MCF 10A (cell line): ENCODE measurements at places on chromosomes 1 and 21. TPM values are rescaled to one million over a fixed set of nuclear protein-coding genes. Genes with fewer than 3 reads are reported as not detected.

MYBPH gene
- not detected in 2 replicates for total RNA-seq

PLPPR5 gene
- not detected in 2 replicates for total RNA-seq

IL19 gene
- total RNA-seq, result not detected in 2 replicates

HES4 gene
- 42.1 and 42.6 TPM in 2 replicates for total RNA-seq

TNFRSF4 gene
- not detected in 2 replicates for total RNA-seq

C1orf226 gene
- 3.1 and 3.3 TPM in 2 replicates for total RNA-seq

FAM3B gene
- total RNA-seq, result not detected in 2 replicates

BMP8A gene
- total RNA-seq, result not detected in 2 replicates

DNASE2B gene
- total RNA-seq, result not detected in 2 replicates

PRAMEF5 gene
- not detected in 2 replicates for total RNA-seq

CA6 gene
- total RNA-seq, result not detected in 2 replicates

KRTAP10-4 gene
- not detected in 2 replicates for total RNA-seq

DNA sequence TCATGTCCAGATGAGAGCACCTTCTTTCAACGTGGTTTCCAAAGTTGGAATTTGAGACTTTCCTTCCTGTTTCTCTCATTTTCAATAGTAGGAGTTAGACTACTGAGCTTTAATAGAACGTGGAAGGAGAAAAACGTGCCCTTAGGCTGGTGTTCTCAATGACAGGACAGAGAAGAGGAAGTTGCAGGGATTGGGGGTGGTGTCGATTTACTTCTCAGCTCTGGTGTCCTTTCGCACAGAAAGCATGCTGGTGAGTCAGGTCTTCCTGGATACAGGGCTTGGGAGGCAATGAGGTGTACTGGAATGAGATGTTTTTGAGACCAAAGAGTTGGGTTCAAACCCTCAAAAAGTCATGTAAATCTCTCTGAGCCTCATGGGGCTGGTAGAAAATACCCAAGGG lies 67.1 kb downstream of the HIVEP3 start:
- H3K36me3 ChIP-seq, result no peaks in the 10 kb centered on the region
- H3K4me1 ChIP-seq, result no peaks in the 10 kb centered on the region
- DNase-seq, result peak; percentile 85
- H3K27me3 ChIP-seq, result no peaks in the 10 kb centered on the region
- H3K4me3 ChIP-seq, result no peak overlapping the region

- DNase-seq, result no peak
- peak overlapping the region; percentile 68 for H3K27ac ChIP-seq
- no peak overlapping the region for H3K4me3 ChIP-seq
- no peaks in the 10 kb centered on the region for H3K27me3 ChIP-seq
- H3K36me3 ChIP-seq, result peaks cover 26% of the 10 kb centered on the region
Observed at GRCh38 chr21:46189959-46190490, 5.8 kb upstream of the SPATC1L start.

GRCh38 chr1:167587872-167588271 lies 34.3 kb upstream of the CREG1 start:
- no peaks in the 10 kb centered on the region for H3K4me1 ChIP-seq
- H3K4me3 ChIP-seq, result no peak overlapping the region
- H3K36me3 ChIP-seq, result no peaks in the 10 kb centered on the region
- H3K27me3 ChIP-seq, result no peaks in the 10 kb centered on the region

- peaks cover 3% of the 10 kb centered on the region for H3K4me1 ChIP-seq
- H3K27me3 ChIP-seq, result no peaks in the 10 kb centered on the region
- no peak overlapping the region for H3K4me3 ChIP-seq
- H3K36me3 ChIP-seq, result no peaks in the 10 kb centered on the region
- no peak overlapping the region for H3K27ac ChIP-seq
Observed at GRCh38 chr1:223114871-223115270, 28.2 kb downstream of the TLR5 start.

- H3K36me3 ChIP-seq, result no peaks in the 10 kb centered on the region
- no peaks in the 10 kb centered on the region for H3K27me3 ChIP-seq
- H3K4me1 ChIP-seq, result peaks cover 10% of the 10 kb centered on the region
- DNase-seq, result no peak
Observed at GRCh38 chr1:66690666-66691381, 61.4 kb upstream of the DYNLT5 start.

GRCh38 chr1:169298441-169298840 lies 69.2 kb downstream of the NME7 start:
- no peak overlapping the region for H3K27ac ChIP-seq
- no peaks in the 10 kb centered on the region for H3K4me1 ChIP-seq
- no peak overlapping the region for H3K4me3 ChIP-seq
- peaks cover 11% of the 10 kb centered on the region for H3K36me3 ChIP-seq
- no peaks in the 10 kb centered on the region for H3K27me3 ChIP-seq
- DNase-seq, result no peak

- H3K36me3 ChIP-seq, result peaks cover 12% of the 10 kb centered on the region
- H3K27ac ChIP-seq, result no peak overlapping the region
- no peaks in the 10 kb centered on the region for H3K27me3 ChIP-seq
- DNase-seq, result no peak
- H3K4me1 ChIP-seq, result peaks cover 34% of the 10 kb centered on the region
- no peak overlapping the region for H3K4me3 ChIP-seq
Observed at GRCh38 chr1:225697428-225697827, 44.5 kb upstream of the ENAH start.

GRCh38 chr1:56132520-56132919 lies 446.8 kb downstream of the PLPP3 start:
- no peak overlapping the region for H3K27ac ChIP-seq
- peaks cover 19% of the 10 kb centered on the region for H3K4me1 ChIP-seq
- H3K36me3 ChIP-seq, result peaks cover 7% of the 10 kb centered on the region
- no peak overlapping the region for H3K4me3 ChIP-seq
- H3K27me3 ChIP-seq, result no peaks in the 10 kb centered on the region

DNA sequence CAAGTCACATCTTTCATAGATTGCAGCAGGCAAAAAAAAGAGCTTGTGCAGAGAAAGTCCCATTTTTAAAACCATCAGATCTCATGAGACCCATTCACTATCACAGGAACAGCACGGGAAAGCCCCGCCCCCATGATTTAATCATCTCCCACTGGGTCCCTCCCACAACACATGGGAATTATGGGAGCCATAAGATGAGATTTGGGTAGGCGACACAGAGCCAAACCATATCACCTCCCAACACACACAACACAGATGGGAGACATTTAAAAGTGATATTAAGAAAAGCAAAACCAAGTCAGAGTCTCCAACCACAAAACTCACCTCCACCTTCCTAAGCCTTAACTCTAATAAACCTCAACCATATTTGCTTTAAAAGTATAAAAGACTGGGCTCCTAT lies 61.5 kb upstream of the TIAM1 start:
- H3K4me3 ChIP-seq, result no peak overlapping the region
- DNase-seq, result no peak
- no peak overlapping the region for H3K27ac ChIP-seq
- no peaks in the 10 kb centered on the region for H3K36me3 ChIP-seq

GRCh38 chr1:22784737-22785136 lies 74.1 kb downstream of the EPHB2 start:
- DNase-seq, result no peak
- no peak overlapping the region for H3K27ac ChIP-seq
- no peaks in the 10 kb centered on the region for H3K36me3 ChIP-seq
- H3K4me3 ChIP-seq, result no peak overlapping the region
- H3K27me3 ChIP-seq, result no peaks in the 10 kb centered on the region
- peaks cover 5% of the 10 kb centered on the region for H3K4me1 ChIP-seq

- peaks cover 5% of the 10 kb centered on the region for H3K4me1 ChIP-seq
- H3K27me3 ChIP-seq, result no peaks in the 10 kb centered on the region
- no peak overlapping the region for H3K4me3 ChIP-seq
Observed at GRCh38 chr1:111571987-111572386, 47.6 kb upstream of the RAP1A start.
